Activated naive CD4-positive, alpha-beta T cell treated with anti-CD3 and anti-CD28 coated beads, Interleukin-2, amount 50 U/mL, for 72 hours (primary cell): ENCODE measurements at places on chromosomes 13 and 19.

GRCh38 chr13:73286942-73287620 lies 228.3 kb downstream of the KLF5 start:
- no peak for DNase-seq

- no peak for DNase-seq
These were observed 64.3 kb downstream of the SPRY2 start for GRCh38 chr13:80276371-80277289.

DNA sequence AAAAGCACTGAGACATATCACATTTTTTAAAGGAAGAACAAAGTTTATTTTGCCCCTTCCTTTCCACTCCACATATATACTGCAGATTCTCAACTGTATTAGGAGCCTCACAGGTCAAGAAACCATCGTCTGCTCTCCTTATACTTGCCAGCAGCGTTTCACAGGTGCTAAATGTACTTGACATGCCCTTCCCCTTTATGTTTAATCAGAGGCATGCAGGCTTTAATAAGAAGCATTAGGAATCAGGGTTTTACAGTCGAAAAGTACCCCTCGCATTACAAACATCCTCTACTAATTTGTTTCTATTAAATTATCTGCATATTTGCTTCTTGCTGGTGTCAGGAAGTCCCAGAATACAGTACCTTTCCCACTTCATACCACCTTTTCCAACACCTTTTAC lies 3.7 kb upstream of the RAP2A start:
- DNase-seq = no peak

- DNase-seq = no peak
These were observed 5.1 kb downstream of the ZNF784 start for GRCh38 chr19:55619286-55619685.

DNA sequence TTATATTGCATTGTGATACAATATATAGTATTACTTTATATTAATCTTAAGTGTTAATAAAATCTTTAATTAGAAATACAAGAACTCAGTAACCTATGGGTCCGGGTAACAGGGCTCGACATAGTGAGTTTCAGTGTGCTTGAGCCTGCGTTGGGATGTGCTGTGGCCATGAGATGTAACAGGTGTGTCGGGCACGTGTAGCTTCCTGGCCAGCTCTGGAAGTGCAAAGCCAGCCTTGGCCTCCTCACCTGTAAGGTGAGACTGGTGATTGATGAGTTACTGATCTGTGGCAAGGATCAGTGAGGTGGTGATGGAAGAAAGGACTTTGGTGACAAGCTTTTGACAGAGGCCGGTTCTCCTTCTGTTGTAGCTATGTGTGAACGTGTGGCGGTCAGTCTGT lies 19.2 kb downstream of the ATP4B start:
- no peak for DNase-seq
